Muscle of back (tissue), 13 donors: ENCODE measurements at places on chromosomes 5 and 9. TPM values are rescaled to one million over a fixed set of nuclear protein-coding genes. Genes with fewer than 3 reads are reported as not detected.

The TTC23L gene
- polyA plus RNA-seq, result 0.30 TPM

The ANKS6 gene
- 10.6 TPM for polyA plus RNA-seq

The IRF1 gene
- 7.5 TPM for polyA plus RNA-seq

The AGXT2 gene
- polyA plus RNA-seq, result not detected

The TCF7 gene
- polyA plus RNA-seq, result 2.7 TPM

The PKD2L2 gene
- polyA plus RNA-seq, result 0.24 TPM

The SPINK13 gene
- not detected for polyA plus RNA-seq

The FOXI1 gene
- not detected for polyA plus RNA-seq

The HAVCR1 gene
- polyA plus RNA-seq, result not detected

The TMEM38B gene
- 56.7 TPM for polyA plus RNA-seq

The SLC35A4 gene
- polyA plus RNA-seq, result 54.7 TPM

The SHC3 gene
- 0.78 TPM for polyA plus RNA-seq

The LCNL1 gene
- polyA plus RNA-seq, result 0.78 TPM

The ALDOB gene
- polyA plus RNA-seq, result not detected

The TMEM174 gene
- polyA plus RNA-seq, result not detected

The MAN1B1 gene
- 54.4 TPM for polyA plus RNA-seq

The WDR38 gene
- not detected for polyA plus RNA-seq

The NEUROG1 gene
- not detected for polyA plus RNA-seq

The CMBL gene
- 70.9 TPM for polyA plus RNA-seq

The SPATA31C1 gene
- polyA plus RNA-seq, result 0.16 TPM

The DMRT2 gene
- 31.0 TPM for polyA plus RNA-seq

The RNF224 gene
- 0.80 TPM for polyA plus RNA-seq

The EQTN gene
- not detected for polyA plus RNA-seq

The PLEKHG4B gene
- polyA plus RNA-seq, result 0.71 TPM

The FBN2 gene
- polyA plus RNA-seq, result 46.4 TPM

The BSPRY gene
- polyA plus RNA-seq, result 0.50 TPM

The IQGAP2 gene
- 28.4 TPM for polyA plus RNA-seq

The ADCY2 gene
- 18.4 TPM for polyA plus RNA-seq

The MPDZ gene
- 45.7 TPM for polyA plus RNA-seq
